Fibroblast of skin of back (primary cell): ENCODE measurements at places on chromosomes 12 and 14.
A peak's percentile ranks its signal among the peaks of the same experiment; 100 is the strongest.

- DNase-seq, result no peak
Observed at GRCh38 chr12:53234271-53234914, 2.4 kb upstream of the RARG start.

- DNase-seq, result no peak
Observed at GRCh38 chr12:109439181-109439580, 37.9 kb downstream of the KCTD10 start.

DNA sequence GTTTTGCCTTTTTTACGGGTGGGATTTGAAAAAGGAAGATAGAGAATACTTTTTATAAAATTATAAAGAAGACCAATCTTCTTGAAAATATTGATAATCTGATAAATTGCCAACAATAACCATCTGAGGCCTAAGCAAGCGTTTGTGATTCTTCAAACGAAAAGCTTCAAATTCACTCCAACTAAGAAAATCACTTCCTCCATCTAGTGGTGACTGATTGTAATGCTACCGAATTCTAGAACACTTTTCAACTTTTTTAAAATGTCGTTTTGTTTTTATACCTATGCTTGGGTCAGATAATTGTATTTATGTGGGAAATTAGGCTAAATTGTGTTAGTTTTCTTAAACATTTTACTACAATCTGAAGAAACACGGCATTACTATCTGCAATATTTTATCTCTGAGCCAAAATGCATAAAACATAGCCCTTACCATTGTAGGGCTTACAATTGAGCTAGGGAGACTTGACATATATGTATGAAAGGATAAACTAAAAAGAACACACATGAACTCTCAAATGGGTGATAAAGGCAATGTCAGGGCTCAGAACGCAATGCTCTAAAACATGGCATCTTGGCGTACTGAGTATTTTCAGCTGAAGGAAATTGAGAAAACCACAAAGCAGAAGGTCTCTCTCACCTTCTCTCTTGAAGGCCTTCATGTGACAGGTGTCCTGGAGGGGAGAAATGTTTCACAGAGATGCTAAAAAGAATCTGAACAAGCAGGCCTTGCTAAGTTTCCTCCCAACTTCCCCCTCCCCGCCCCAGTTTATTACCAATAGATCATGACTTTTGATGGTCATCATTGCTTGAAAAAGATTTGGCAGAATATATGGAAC is 36.8 kb upstream of the G2E3 start:
- DNase-seq, result peak; percentile 43

- no peak for DNase-seq
Observed at GRCh38 chr12:89474615-89475014, 50.0 kb downstream of the GALNT4 start.

GRCh38 chr12:6347367-6348338 is 5.8 kb upstream of the TNFRSF1A start:
- DNase-seq, result no peak

- DNase-seq, result no peak
Observed at GRCh38 chr12:124389725-124390441, 95.0 kb downstream of the RFLNA start.

DNA sequence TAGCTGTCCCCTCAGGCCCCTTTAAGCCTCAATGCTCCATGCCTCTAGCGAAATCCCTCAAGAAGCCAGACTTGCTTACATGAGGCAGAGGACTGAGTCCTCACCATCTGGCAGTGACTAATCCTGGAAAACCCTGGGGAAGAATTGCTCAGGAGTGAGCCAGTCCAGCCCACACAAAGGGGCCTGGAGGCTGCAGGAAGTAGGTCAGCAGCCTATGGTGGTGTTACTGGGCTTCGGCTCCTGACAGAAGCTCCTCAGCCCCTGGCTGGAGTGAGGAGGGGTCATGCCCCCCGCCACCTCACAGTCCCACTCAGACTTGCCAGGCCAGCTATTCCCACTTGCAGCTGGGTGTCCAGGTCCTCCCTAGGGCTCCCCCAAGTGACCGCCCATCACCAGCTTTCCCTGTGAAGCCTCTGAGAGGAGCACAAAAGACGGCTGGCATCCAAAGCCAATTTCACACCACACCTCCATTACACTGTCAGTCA is 250.5 kb downstream of the DPF3 start:
- DNase-seq, result peak; percentile 98

- no peak for DNase-seq
Observed at GRCh38 chr12:107396991-107397390, 288.6 kb upstream of the PWP1 start.

GRCh38 chr14:89629383-89629782 is 212.3 kb upstream of the FOXN3 start:
- no peak for DNase-seq

DNA sequence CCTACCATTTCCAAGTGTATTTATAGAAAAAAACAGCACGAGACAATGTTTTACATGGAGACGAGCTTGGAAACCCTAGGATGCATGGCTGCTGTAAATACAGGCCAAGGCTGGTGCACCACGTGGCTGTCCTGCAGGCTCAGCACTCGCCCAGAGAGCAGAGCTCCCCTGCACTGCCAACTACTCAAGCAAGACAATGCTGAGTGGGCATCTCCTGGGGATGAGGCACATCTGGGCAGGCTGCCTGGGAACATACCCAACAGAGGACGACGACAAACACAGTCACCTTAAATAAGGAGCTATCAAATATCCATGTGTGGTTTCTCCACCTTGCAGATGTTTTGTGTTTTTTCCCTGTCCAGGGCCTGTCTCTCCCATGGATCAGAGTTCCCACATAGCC is 128.3 kb upstream of the PRMT8 start:
- DNase-seq, result no peak

- DNase-seq, result no peak
Observed at GRCh38 chr12:108319277-108320234, 19.6 kb downstream of the CMKLR1 start.

DNA sequence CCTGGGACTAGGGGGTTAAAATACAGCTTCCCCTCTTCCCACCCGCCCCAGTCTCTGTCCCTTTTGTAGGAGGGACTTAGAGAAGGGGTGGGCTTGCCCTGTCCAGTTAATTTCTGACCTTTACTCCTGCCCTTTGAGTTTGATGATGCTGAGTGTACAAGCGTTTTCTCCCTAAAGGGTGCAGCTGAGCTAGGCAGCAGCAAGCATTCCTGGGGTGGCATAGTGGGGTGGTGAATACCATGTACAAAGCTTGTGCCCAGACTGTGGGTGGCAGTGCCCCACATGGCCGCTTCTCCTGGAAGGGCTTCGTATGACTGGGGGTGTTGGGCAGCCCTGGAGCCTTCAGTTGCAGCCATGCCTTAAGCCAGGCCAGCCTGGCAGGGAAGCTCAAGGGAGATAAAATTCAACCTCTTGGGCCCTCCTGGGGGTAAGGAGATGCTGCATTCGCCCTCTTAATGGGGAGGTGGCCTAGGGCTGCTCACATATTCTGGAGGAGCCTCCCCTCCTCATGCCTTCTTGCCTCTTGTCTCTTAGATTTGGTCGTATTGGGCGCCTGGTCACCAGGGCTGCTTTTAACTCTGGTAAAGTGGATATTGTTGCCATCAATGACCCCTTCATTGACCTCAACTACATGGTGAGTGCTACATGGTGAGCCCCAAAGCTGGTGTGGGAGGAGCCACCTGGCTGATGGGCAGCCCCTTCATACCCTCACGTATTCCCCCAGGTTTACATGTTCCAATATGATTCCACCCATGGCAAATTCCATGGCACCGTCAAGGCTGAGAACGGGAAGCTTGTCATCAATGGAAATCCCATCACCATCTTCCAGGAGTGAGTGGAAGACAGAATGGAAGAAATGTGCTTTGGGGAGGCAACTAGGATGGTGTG is 1.9 kb downstream of the GAPDH start:
- DNase-seq, result no peak

GRCh38 chr12:85155791-85156190 is 119.6 kb downstream of the LRRIQ1 start:
- DNase-seq, result peak; percentile 27

- DNase-seq, result no peak
Observed at GRCh38 chr14:74695406-74695805, 17.5 kb downstream of the AREL1 start.

GRCh38 chr14:99816217-99816616 is 23.0 kb downstream of the EML1 start:
- no peak for DNase-seq

- no peak for DNase-seq
Observed at GRCh38 chr12:105861227-105861626, 277.5 kb downstream of the NUAK1 start.

DNA sequence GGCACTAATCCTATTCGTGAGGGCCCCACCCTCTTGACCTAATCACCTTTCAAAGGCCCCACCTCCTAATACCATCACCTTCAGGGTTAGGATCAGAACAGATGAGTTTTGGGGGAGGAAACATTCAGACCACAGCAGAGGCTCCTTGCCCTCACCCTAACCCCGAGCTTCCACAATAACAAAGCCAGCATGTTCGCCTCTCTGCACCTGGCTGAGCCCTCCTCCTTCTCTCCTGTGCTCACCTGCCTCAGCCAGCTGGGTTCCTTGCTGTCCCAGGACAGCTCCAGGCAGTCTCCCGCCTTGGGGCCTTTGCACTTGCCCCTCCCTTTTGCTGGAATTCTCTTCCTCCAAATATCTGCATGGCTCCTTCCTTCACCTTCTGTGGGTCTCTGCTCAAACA is 9.7 kb upstream of the RAN start:
- no peak for DNase-seq

DNA sequence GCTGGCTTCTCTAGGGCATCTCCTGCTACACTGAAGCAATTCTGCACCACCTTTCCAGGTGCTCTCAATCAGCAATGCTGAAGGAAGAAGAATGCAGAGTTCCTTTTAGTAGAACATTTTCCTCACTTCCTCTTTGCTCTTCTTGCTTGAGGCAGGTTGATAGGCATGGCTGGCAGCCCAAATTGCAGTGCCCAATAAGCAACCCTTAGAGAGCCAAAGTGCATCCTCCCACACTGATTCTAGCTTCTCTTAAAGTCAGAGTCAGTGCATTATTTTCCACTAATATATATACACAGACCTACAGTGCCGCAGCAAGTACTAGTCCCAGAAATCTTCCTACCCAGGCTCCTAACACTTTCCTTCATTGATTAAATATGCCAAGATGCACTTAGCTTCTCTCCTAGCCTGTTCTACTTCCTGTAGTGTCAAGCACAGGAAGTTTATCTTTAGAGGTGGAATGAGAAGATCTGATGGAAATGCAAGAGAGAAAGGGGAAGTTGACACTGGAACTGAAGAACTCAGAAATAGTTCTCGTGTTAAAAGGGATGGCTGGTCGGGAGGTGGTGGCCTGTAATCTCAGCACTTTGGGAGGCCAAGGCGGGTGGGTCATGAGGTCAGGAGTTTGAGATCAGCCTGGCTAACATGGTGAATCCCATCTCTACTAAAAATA is 132.7 kb downstream of the SSPN start:
- DNase-seq, result no peak

DNA sequence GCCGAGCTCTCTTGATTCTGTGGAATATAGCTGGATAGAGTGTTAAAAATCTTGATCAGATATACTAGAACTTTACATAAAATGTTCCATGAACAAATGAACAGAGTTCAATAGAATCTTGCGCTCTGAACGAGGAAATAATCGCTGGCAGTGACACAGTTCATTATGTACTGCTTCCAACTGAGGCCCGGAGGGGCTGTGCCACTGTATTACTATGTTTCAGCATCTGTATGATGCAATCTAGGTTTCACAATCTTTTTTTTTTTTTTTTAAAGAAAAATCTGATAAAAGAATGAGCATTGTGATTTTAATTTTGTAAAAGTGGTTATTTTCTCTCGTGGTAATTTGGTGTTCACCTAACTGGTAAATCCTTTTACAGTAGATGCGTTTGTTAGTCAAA is 77.2 kb downstream of the FERMT2 start:
- DNase-seq, result no peak

GRCh38 chr14:26104717-26105116 is 493.1 kb downstream of the NOVA1 start:
- no peak for DNase-seq

GRCh38 chr12:1500095-1500801 is 94.1 kb downstream of the FBXL14 start:
- peak; percentile 76 for DNase-seq

GRCh38 chr12:57477710-57478681 is 1.7 kb downstream of the ARHGAP9 start:
- DNase-seq, result no peak

DNA sequence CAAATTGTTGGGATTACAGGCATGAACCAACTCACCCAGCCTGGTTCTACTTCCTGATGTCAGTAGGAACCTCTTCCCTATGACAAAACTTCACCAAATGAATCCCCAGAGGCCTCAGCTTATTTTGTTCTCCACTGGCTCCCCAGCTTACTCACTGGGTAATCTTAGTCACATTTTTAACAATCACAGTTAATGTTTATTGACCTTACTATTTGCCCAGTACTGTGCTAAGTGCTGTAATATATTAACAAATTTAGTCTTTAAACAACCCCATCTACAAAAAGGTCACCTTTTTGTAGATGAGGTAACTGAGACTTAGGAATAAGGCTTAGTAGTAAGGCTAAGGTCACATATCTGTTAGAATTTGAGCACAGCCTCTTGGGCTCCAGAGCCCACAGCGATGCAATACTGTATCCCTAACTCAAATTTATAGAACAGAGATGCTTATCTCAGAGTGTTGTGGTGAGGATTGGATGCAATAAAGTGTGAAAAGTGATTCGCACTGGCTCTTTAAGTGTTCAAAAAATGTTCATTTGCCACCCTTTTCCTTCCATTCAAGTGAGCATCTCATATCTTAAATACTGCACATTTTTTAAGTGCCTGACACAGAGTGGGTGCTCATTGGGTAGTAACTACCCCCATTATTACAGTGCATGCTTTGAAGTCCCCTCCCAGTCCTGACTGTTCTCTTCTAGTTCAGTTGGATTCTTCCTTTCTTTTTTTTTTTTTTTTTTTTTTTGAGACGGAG is 146.4 kb upstream of the ARHGAP5 start:
- peak; percentile 87 for DNase-seq

- peak; percentile 56 for DNase-seq
Observed at GRCh38 chr14:53964249-53964648, 7.6 kb upstream of the BMP4 start.

- peak; percentile 99 for DNase-seq
Observed at GRCh38 chr12:93785249-93786010, 108.3 kb downstream of the CRADD start.

GRCh38 chr12:3580094-3580749 is 89.2 kb downstream of the PRMT8 start:
- no peak for DNase-seq

DNA sequence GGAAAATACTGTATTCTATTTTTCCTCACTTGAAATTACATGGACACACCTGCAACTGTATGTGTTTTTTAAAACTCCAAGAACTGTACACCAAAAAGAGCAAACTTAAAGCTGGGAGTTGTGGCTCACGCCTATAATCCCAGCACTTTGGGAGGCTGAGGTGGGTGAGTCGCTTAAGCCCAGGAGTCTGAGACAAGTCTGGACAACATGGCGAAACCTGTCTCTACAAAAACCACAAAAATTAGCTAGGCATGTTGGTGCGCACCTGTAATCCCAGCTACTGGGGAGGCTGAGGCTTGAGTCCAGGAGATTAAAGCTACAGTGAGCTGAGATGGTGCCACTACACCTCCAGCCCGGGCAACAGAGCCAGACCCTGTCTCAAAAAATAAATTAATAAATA is 95.9 kb downstream of the SINHCAF start:
- DNase-seq, result no peak

- DNase-seq, result no peak
Observed at GRCh38 chr12:53170215-53170614, 10.3 kb upstream of the ZNF740 start.

GRCh38 chr12:124967016-124967739 is 21.8 kb downstream of the DHX37 start:
- no peak for DNase-seq

GRCh38 chr12:12441843-12442461 is 85.1 kb downstream of the BORCS5 start:
- peak; percentile 19 for DNase-seq

- DNase-seq, result no peak
Observed at GRCh38 chr14:89537911-89538310, 120.9 kb upstream of the FOXN3 start.

- no peak for DNase-seq
Observed at GRCh38 chr12:32587581-32588495, 91.3 kb upstream of the DNM1L start.
